Stimulated activated CD4-positive, alpha-beta T cell treated with anti-CD3 and anti-CD28 coated beads, TNF-alpha, amount 100 ng/mL, for 48 hours (primary cell): ENCODE measurements at places on chromosomes 5 and 9.

DNA sequence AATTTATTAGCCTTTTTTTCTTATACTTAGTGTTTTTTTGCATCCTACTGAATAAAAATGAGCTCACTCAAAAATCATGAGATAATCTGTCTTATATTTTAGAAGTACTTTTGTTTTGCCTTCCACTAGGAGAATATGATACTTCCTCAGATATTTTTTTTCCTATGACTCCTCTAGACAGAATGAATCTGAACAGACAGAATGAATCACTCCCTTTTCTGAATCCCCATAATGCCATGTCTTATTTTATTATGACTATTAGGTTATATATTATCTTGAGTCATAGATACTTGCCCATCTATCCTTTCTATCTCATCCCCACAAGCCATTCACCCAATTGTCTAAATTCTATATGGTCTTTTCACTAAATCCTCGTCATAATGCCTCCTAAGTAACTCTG lies 134.6 kb downstream of the BRINP1 start:
- no peak for DNase-seq

DNA sequence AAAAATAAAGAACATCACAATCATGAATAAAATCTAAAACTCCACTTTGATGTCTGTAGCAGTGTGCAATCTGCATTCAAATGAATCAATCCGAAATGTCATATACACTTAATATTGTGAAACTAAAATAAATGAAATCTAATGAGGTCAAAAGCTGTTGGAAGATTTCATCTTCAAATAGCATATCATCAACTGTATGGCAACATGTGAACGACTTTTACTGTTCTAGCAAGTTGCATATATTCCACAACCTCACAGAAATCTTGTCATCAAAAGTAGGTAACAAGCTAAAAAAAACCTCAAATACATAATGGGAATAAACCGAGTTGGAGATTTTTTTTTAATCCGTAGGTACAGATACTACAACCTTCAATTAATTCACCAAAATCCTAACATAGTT lies 1.2 kb downstream of the PTBP3 start:
- DNase-seq: no peak

DNA sequence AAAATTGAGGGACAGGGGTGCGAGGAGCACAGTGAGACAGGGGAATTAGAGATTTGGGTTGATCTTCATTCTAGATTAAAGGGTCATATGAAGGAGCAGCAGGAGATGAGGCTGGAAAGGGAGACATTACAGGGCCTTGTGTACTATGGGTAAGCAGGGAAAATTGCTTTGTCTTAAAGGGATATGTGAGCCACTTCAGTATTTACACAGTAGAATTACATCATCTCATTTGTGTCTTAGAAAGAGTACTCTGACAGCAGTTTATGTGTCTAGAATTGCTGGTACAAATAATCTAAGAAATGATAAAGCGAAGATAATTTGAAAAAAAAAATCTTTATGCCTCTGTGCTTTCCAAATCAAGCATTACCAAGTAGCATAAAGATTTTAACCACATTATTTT lies 287.0 kb upstream of the ARRDC3 start:
- no peak for DNase-seq

DNA sequence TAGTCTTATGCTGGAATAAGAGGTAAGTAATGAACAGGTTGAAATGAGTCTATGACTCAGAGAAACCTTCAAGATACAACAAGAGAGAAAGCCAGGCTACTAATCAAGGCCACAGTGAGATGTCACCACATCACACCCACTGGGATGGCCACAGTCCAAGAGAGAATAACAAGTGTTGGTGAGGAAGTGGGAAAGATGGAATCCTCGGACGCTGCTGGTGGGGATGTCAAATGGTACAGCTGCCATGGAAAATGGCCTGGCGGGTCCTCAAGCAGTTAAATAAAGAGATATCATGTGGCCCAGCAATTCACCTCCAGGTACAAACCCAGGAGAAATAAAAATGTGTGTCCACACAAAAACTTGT lies 41.9 kb upstream of the NEURL1B start:
- DNase-seq: no peak
